ENCODE measurements at places on chromosomes 5 and 9.

GRCh38 chr9:123453076-123453667 lies 97.2 kb downstream of the CRB2 start:
- no peak for DNase-seq

DNA sequence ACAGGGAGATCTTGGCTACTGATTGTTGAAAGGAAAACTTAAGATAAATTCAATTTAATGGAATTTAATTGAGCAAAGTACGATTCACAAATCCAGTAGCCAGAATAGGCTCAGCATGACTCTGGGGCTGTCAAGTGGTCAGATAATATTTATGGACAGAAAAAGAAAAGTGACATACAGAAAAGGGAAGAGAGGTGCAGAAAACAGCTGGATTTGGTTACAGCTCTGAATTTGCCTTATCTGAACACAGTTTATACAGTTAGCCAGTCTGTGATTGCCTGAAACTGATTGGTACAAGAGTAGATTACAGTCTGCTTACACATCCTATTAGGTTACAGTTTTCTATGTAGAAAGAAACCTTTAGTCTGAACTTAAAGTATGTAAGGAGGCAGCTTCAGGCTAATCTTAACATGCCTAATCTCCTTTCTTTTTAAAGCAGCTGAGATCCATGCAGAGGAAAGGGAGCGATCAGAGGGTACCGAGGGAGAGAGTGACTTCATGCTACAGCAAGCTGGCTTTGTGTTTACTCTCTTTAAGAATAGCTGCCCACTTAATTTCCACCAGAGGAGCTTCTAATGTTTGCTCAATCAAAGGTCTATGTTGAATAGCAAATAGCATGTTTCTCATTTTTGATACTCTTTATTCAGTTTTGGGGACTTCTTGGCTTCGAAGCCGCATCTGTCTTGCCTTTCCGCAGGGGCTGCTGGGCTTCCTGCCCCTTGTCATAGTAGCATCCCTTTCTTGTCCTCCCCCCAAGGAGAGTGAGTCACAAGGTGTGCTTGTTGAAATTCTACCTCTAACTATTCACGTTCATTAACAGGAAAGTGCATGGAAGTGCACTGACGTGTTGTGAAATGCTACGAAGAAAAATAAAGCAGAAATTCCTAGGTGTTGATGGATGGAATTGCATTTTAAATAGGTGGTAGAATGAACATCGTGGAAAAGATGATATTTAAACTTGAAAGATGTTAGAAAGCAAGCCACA lies 761.2 kb downstream of the TAF11L14 start:
- DNase-seq = no peak

DNA sequence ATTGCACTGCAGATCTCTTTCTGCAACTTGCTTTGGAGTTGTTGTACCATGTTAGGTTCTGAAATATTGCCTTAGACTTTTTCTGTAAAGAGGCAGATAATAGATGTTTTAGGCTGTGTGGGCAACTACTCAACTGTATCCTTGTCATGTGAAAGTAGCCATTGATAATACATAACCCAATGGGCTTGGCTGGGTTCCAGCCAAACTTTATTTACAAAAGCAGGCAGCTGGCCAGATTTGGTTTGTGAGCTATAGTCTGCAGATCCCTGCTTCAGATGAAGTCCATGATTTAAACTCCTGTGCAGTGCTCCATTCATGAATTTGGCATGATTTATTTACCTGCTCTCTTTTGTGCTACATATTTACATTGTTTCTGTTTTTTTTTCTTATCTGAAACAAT lies 300.4 kb downstream of the IRX2 start:
- no peak for DNase-seq

GRCh38 chr5:37835380-37835973 lies 4.4 kb downstream of the GDNF start:
- DNase-seq = no peak

GRCh38 chr5:132223861-132224260 lies 3.8 kb downstream of the P4HA2 start:
- no peak for DNase-seq

DNA sequence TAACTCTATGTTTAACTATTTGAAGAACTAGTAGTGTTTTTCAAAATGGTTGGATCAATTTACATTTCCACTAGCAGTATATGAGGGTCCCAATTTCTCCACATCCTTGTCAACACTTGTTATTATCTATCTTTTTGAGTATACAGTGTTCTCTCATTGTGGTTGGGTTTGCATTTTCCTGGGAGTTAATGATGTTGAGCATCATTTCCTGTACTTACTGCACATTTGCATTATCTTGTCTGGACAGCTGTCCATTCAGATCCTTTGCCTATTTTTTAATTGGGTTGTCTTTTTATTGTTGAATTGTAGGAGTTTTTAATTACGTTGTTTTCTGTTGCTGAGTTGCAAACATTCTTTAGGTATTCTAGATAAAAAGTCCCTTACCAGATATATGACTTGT lies 103.4 kb upstream of the LRRTM2 start:
- no peak for DNase-seq

DNA sequence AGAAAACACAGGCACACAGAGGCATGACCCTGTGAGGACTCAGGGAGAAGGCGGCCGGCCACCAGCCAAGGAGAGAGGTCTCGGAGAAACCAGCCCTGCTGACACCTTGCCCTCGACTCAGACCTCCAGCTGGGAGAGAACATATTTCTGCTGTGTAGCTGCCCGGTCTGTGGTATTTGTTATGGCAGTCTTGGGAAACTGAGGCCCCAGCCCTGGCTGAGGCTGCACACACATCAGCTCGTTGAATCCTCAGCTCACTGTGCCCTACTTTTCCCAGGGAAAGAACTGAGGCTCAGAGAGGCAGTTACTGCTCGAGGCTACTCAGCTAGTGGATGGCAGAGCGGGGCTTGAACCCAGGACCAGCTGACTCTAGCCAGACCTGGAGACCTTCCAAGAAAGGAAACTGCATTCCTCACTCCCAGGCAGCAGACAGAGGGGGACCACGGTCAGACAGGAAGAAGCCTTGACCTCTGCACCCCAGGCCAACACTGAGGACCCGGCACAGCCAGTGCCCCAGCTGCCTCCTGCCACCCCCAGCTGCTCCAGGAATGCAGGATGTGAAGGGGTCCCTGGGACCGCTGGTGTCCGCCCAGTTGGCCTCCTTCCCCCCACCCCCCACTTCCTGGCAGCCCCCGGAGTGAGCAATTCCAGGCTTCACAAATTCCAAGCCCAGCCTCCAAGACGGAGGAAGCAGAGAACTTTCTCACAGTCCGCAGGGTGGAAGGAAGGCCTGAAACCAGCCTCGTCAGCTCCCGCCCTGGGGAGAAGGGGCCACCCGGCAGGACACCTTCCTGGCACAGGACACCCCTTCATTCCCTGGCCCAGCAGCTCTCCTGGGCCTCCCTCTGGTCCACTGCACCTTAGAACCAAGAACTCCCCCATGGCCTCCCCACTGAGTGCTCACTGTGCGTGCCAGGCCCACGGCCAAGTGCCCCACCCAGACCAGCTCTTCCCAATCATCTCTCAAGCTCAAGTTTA lies 69.9 kb downstream of the LRSAM1 start:
- DNase-seq = no peak

DNA sequence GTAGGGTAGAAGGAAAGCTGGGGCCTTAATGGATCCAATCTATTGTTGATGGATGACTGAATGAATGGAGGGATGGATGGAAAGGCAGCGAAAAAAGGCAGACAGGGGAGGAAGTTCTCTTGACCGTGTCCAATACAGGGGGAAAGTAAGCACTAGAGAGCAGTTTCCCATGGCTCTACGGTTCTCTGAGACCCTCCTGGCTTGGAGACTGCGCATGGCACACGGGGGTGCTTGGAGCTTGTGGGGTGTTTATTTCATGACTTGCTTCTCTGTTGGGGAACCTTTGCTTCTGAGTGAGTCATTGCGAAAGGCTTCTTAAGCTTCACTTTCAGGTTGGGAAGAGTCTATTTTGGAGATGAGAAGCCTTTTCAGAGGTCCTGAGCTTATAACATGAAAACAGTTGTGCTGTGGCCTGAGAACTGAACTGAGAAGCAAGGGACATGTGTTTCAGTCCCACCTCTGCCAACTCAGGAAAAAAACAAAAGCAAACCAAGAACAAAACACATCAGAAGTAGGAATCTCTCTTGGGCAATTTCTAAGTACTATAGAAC lies 12.8 kb upstream of the TEX48 start:
- DNase-seq = no peak

DNA sequence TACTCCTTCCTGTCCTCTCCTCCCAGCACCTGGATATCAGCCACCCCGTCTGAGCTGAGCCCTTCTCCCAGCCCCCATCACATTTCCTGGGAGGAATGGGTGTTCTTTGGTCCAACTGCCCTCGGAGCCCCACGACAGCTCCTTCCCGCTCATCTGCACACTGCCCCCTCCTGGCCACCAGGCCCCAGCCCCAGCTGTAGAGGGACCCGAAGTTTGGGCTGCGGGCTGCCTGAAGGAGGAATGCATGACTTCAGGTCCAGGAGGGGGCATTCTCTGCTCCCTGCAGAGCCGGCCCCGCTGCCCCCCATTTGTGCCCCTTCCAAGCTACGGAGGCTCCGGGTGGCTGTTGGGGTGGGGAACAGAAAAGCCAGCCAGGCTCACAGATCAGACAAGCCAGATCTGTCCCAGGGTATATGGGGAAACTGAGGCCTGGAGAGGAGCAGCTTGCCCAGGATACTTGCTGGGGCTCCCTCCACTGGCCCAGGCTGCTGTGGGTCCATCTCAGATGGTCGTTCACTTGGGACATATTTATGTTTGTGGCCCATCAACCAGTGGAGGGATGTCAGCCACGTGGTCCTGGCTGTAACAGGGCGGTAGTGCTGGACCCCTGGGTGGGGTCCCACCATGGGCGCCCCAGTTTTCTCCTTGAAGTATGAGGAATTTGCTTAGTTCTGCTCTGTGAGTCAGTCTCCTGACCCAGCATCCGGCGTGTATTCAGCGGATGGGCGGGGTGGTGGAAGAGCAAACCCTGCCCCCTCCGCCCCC lies 33.1 kb downstream of the DAB2IP start:
- DNase-seq = no peak

DNA sequence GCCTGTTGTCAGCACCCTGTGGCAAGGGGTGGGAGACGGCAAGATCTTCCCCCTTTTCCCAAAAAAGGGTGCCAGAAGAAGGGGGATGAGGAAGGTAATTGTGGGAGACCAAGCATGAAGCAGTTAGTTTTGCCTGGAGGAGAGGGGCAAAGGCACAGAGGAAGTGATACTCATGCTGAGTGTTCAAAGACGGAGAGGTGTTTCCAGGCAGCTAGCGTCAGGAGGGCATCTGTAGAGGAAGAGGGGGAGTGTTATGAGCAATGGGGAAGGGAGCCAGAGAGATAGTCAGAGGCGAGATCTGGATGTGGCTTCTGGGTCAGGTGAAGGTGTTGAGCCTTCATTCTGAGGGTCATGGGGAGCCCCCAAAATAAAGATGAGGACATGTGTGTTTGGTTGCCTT lies 26.9 kb upstream of the ADAM19 start:
- no peak for DNase-seq

- no peak for DNase-seq
Measured at GRCh38 chr5:140042393-140042642, 781 bp downstream of the NRG2 start.

- no peak for DNase-seq
Measured at GRCh38 chr9:33380390-33381094, 21.8 kb downstream of the AQP7 start.

- DNase-seq = no peak
Measured at GRCh38 chr5:147629196-147629595, 119.3 kb upstream of the DPYSL3 start.

GRCh38 chr5:83496626-83497025 lies 25.1 kb downstream of the VCAN start:
- DNase-seq = no peak

- no peak for DNase-seq
Measured at GRCh38 chr5:166712447-166713185, 1578.8 kb upstream of the WWC1 start.

DNA sequence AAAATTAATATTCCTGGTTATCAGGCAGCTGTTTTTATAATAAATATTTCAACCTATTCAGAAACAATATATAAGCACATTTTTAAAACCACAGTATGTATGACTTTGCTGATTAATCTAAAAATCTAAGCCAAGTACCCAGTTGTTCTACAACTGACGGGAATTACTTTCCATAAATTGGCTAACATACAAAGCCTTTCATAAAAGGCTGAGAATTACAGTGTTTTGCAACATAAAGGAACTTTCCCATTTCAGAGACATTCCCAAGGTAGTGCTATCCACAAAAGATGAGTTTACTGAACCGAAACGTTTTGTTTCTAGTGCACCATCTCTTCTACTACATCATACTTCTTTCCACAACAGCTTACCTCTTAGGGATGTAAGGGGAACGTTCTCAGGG lies 7.2 kb downstream of the RNF145 start:
- DNase-seq = no peak

DNA sequence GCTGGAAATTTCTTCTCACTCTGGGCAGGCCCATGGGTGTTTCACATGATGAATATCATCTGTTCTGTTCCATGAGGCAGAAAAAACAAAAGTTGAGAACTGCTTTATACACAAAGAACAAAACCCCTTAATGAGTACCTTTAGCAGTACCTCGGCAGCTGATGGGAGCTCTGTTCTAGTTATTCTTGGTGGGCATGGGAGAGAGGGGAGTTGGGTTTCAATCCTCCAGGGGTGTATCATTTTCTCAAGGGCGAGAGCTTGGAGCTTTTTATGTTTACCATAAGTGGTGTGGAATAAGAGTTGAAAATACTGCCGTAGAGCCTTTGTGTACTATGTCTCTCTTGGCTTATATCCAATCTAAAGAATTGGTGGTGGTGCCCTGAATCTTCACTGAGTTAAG lies 103.3 kb upstream of the ZNF608 start:
- DNase-seq = no peak

DNA sequence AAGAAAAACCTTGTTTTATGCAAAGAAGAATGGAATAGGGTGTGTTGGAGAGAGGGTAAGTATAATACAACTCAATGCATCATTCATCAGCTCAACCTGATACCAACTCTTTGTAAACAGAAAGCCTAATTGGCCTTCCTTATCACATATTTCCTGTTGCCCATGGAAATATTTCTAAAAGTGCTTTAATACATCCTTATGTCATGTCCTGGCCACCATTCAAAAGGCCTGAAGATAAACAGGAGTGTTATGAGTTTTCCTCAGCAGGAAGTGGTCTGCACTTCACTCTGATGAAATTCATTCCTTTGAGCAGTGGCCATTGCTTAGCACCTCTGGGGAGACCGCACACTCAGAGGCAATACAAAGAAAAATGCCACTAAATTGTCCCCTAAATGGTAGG lies 511.2 kb downstream of the SEMA5A start:
- peak; percentile 21 for DNase-seq

GRCh38 chr9:72205513-72205912 lies 56.3 kb downstream of the GDA start:
- no peak for DNase-seq

GRCh38 chr5:159951387-159951786 lies 35.1 kb downstream of the ADRA1B start:
- DNase-seq = no peak

DNA sequence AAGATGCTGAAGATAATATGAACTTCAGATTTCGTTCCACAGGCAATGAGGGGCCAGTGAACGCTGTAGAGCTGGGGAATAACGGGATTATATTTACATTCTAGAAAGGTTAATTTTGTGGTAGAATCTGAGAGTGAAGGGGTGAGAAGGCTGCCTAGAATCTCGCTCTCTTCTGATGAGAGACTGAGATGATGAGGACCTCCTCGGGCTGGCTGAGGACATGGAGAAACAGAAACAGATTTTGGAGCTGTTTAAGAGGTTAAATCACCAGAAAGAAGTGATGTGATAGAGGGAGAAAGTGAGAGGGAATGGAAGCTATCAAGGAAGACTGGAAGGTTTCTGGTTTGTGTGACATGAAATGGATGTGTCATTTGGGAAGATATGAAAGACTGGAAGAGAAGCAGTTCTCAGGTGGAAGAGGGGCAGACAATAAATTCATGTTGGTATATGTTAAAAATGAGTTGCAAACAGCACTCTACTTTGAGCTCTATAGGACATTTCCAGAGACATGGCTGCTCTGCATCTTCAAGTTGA lies 612.6 kb downstream of the ISL1 start:
- no peak for DNase-seq
